H7 (cell line): ENCODE measurements at places on chromosomes 5 and 9. TPM values are rescaled to one million over a fixed set of nuclear protein-coding genes. Genes with fewer than 3 reads are reported as not detected.

DNA sequence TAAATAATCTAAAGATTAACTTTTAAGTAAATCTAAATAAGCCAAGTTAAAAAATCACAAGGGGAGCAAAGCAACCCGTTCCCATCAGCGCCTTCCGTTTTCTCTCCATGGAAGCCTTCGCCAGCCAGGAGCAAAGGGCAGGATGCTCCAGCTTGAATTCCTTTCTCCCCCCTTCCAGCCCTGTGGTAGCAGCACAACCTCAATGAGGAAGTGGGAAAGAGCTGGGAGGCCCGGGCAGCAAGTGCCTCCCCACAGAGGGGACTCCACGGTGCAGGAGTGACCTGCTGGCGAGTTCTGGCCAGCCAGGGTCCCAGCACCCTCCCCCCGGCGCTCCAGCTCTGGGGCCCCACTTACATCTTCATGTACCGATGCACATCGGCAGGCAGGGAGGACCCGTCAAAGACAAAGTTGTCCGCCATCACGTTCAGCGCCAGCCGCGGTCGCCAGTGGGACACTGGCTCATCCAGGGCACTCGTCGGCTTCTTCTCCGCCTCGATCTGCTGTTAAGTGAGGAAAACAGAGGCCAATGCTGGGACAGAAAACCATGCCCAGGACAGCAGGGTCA, 6.3 kb downstream of the CLPTM1L start:
- no peak for DNase-seq

The ADRB2 gene
- total RNA-seq, result 0.17 and 0.18 TPM in 2 replicates

DNA sequence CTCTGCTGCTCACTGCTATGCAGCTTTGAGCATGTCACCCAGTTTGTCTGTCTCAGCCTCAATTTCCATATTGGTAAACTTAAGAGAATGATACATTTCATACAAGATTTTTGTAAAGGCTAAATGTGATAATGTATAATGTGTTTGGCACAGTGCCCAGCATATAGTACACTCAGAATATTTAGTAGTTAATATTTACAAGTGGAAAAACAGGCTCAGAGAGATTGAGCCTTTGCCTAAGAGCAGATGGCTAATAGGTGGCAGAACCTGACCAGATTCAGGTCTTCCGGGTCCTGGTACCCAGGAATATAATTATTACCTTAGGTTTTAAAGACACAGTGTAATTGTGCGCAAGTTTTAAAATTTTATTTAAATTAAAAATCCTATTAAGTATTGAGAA, 46.8 kb upstream of the KIAA1958 start:
- DNase-seq, result no peak

The QSOX2 gene
- 22.6 and 24.6 TPM in 2 replicates for total RNA-seq

The IFNA21 gene
- not detected in 2 replicates for total RNA-seq

- no peak for DNase-seq
These were observed 13.5 kb upstream of the FREM1 start for GRCh38 chr9:14923701-14924100.

DNA sequence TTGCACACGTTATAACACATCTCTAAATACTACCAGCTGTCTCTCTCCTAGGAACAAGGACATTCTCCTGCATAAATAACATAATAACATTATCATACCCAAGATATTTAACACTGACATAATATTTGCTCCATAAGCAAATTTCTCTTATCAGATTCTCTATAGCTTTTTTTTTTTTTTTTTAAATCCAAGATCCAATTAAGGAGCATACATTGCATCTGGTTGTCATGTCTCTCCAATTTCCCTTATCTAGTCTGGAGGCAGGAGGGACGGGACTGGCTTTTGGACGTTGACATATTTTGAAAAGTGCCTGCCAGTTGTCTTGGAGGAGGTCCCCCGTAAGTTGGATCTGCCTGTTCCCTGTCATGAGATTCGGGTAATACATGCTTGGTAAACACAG, 76.6 kb downstream of the RAPGEF1 start:
- DNase-seq, result no peak

DNA sequence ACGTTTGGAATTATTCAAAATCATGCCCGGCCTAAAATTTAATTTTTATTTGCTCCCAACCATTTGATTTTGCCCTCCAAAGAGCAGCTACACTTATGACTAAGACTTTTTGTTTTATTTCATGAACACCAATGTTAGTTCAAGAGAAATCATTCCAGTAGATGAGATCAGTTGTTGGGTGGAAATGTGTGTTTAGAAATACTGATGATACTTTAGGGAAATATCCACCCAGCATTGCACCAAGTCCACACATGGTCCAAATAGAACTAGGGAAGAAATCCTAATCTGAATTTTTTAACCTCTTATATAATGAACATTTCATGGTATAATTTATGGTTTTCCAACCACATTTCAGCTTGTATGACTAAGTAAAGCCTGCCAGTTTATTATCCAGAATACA, 28.3 kb upstream of the GOLPH3 start:
- DNase-seq, result no peak

- DNase-seq, result no peak
These were observed 376.3 kb upstream of the ZNF462 start for GRCh38 chr9:106486685-106487084.
